ENCODE measurements at places on chromosomes 3 and 15. TPM values are rescaled to one million over a fixed set of nuclear protein-coding genes. Genes with fewer than 3 reads are reported as not detected.

- no peak for DNase-seq
Measured at GRCh38 chr3:145681181-145681580, 479.8 kb downstream of the PLOD2 start.

Gene PTH1R
- total RNA-seq: 14.5 TPM

Gene CD86
- not detected for total RNA-seq

- no peak for DNase-seq
Measured at GRCh38 chr15:43208052-43209002, 12.5 kb downstream of the EPB42 start.

Gene ZNF770
- total RNA-seq: 31.2 TPM

- no peak for DNase-seq
Measured at GRCh38 chr3:31499281-31499680, 33.4 kb upstream of the STT3B start.

- DNase-seq: peak; percentile 45
Measured at GRCh38 chr15:80343554-80343992, 60.6 kb upstream of the ARNT2 start.

DNA sequence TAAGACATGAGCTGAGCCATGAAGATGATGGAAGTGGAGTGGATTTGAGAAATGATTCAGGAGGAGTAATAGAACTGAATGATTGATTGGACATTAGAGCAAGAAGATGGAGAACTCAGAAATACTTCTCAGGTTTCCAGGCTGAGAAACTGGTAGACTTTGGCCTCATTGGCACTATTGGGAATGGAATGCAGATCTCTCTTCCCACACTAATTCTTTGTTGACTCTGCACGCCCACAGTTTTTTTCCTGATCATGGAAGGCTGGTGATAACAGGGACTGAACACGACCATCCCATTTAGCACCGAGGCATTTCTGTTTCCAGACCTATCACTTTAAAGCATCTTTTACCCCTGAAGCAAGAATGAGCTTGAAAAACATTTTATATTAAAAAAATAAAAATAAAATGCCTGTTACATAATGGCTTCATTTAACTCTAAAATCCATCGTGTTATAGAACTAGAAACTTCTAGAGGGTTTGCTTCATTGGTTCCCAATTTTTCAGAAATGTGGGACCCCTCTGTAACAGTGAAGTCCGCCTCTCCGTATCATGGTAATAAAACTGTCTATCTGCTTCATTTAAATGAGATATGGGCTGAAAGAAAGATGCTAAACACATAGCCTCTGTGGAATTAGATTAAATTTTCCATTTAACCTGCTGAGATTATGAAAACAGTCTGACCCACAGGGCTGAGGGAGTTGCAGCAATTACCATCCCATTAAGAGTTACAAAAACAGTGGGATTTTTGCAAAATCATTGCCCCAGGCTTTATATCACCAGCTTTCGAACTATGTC, 562.0 kb upstream of the CFAP20DC start:
- DNase-seq: peak; percentile 19

Gene RTP3
- total RNA-seq: 0.64 TPM

DNA sequence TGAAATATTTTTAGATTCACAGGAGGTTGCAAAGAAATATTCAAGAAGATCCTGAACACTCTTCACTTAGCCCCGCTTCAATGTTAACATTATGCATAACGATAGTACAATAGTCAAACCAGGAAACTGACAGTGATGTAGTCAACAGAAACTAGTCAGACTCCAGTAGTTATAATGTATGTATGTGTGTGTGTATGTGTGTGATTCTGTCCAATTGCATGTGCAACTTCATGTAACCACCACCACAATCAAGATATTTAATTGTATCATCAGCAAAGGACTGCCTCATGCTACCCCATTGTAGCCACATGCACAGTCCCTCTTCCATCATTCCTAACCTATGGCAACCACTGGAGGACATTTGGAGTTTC, 77.9 kb downstream of the APBA2 start:
- DNase-seq: no peak

DNA sequence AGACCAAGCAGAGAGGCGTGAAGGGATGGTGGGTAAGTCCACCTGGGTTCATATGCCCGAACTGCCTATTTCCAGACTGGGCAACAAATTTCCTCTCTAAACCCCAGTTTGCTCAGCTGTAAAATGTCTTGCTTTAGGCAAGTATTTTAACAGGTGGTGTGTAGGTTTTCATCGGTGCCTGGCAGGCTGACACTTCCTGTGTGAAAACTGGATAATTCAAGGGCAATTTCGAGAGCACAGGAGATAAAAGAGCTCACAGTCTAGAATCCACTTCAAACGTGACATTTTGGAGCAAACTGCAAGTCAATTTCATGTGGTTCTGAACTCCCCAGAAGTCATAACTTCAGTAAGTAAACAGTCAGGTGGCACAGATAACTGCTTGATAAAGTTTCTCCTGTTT, 112.2 kb downstream of the OXNAD1 start:
- DNase-seq: no peak

- no peak for DNase-seq
Measured at GRCh38 chr3:76470285-76470684, 569.6 kb upstream of the ROBO2 start.

DNA sequence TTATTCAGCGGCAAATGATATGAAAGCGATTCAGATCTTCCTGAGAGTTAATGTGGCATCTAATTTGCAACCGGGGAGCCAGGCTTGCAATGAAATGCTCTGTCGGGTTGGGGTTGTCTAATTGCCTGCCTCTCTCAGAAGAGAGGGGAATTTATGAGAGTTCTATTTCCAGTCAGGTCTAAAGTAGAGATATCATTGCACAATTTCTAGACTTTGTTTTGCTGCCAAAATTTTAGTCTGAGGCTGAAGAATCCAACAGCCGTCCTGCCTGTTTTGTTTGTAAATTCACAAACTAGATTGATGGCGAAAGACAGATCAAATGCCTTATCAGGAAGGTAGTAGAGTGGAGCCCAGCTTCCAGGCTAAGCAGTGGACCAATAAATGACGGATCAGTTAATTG, 610 bp downstream of the LIPC start:
- DNase-seq: no peak

Gene STAB1
- total RNA-seq: 4.6 TPM

GRCh38 chr15:38220606-38221273, 31.9 kb upstream of the SPRED1 start:
- no peak for DNase-seq

DNA sequence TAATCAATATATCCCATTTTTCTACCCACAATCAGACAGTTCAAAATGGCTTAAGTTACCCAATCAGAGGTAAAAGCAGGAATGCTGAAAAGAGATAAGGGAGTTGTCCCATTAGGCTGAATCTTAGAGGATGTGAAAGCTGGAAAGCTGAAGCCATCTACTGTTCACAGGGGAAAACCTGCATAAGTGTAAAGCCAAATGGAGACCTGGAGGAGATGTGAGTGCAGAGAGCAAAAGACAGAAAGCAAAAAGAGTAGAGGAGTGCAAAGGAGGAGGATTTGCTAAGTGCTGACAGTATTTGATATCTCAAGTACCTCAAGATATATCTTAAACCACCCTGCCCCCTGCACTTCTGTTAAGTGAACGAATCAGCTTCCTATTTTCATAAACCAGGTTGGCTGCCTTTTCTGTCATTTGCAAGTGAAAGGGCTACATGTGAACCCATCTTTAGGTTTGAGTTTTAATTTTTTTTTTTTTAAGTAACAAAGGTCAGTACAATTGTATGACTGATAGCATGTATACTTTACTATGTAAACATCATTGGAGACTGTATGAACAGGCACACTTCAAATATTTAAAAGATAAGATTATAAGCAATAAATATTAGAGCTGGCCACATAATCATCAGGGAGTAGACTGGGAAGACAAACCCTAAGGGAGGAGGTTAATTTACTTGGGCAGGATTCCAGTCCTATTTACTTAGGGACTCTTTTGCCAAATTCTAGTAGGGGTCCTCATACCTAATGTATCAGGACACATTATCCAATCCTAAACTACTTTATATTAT, 22.8 kb upstream of the P2RY1 start:
- peak; percentile 13 for DNase-seq

GRCh38 chr3:72163809-72164634, 379.1 kb upstream of the PROK2 start:
- no peak for DNase-seq

Data from hepatocyte (in vitro differentiated cells).